Left kidney (tissue), 8 donors: ENCODE measurements at places on chromosomes 3 and 15. TPM values are rescaled to one million over a fixed set of nuclear protein-coding genes. Genes with fewer than 3 reads are reported as not detected.

- no peak for DNase-seq
These were observed 286.6 kb downstream of the WDR72 start for GRCh38 chr15:53472883-53473282.

MESP1 gene
- 0.52 TPM for polyA plus RNA-seq

- DNase-seq, result no peak
These were observed 560.8 kb upstream of the RGMA start for GRCh38 chr15:93649691-93650235.

TADA3 gene
- 64.1 TPM for polyA plus RNA-seq

ACOX2 gene
- polyA plus RNA-seq, result 38.6 TPM

DNA sequence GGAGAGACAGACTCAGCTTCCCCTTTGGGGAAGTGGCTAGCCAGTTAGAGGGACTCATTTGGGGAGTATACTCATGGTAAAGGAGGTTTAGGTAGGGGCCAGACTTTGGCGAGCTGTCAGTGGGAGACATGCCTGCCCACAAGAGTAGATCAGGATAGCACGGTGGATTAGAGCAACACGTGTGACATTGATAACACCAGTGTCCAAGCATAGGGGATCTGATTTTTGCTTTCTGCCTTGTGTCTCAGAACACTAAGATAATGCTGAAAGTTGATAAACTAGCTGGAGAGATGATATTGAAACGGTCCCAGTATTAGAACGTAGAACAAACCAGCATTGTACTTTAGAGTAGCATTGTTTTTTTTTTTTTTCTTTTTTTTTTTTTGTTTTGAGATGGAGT, 25.9 kb downstream of the MAP6D1 start:
- DNase-seq, result no peak

ISL2 gene
- not detected for polyA plus RNA-seq

DNA sequence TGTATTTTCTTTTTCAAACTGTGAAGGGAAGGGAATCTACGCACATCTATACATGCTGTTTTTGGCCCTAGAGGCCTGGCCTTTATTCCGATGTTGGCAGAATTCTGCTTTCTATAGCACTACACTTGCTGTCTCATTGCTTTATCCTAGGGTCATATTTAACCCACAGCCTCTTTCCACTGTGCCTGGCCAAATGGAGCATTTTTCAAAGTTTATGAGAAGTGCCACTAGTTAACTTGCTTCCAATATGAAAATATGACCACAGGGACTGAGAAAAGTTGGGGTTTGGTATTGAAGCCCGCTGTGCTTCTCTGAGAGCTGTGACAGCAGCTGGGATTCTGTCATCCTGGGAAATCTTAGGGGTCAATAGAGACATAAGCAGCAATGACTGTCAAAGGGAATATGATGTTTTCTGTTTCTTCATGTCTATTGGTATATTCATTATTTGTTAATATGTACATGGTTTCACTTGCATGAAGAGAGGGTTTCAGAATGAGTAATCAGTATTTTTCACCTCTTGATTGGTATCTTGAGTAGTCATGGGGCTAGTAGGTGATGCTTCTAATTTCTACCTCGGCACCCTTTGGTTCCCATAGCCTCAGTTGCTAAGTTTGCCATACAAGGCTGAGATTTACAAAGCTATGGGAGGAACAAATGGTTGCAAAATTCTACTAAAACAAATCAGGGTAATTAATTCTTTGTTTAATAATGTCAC, 275.8 kb upstream of the RBMS3 start:
- no peak for DNase-seq

DNA sequence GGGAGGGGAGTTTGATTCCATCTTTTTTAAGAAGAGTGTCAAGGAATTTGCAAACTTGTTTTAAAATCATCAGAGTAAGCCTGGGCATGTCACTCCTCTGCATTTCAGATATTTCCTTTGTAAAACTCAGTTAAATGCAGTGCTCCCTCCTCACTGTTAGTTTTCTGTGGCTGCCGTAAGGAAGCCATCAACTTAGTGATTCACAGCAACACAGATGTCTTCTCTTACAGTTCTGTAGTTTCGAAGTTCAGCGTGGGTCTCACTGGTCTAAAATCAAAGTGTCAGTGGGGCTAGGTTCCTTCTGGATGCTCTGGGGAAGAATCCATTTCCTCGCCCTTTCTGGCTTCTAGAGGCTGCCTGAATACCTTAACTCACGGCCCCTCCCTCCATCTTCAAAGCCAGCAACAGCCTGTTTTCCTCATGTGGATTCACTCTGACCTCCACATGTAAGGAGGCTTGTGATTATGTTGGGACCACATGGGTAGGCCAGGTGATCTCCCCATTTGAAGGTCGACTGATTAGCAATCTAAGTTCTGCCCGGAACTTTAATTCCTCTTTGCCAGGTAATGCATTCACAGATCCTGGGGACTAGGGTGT, 12.4 kb downstream of the ISG20 start:
- DNase-seq, result no peak

- no peak for DNase-seq
These were observed 572.2 kb downstream of the GRM7 start for GRCh38 chr3:7433073-7433472.

GRCh38 chr3:45537970-45538640, 56.4 kb upstream of the LIMD1 start:
- DNase-seq, result no peak

GOLGA8G gene
- 0.08 TPM for polyA plus RNA-seq

GRCh38 chr3:123314359-123315270, 112.9 kb downstream of the SEC22A start:
- DNase-seq, result no peak

TM4SF4 gene
- 1.9 TPM for polyA plus RNA-seq

- DNase-seq, result no peak
These were observed 60.4 kb downstream of the RYR3 start for GRCh38 chr15:33371159-33371558.

DNA sequence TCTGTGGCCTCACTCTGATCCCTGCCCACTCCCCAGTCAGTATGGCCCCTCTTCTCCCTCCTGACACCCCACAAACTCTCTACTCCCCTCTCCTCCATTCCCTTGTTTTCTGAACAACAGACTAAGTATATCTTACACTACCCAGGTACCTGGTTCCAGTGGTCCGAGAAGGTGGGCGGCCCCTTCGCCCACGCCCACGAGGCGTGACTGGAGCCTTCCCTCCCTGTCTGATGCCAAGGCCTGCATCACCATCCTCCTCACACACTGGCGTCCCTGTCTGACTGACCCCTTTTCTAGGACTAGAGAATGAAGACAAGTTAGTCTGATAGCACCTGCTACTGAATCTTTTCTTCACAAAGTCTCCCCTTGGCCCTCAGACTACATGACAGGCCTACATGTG, 50.0 kb downstream of the TUBGCP4 start:
- no peak for DNase-seq

DNA sequence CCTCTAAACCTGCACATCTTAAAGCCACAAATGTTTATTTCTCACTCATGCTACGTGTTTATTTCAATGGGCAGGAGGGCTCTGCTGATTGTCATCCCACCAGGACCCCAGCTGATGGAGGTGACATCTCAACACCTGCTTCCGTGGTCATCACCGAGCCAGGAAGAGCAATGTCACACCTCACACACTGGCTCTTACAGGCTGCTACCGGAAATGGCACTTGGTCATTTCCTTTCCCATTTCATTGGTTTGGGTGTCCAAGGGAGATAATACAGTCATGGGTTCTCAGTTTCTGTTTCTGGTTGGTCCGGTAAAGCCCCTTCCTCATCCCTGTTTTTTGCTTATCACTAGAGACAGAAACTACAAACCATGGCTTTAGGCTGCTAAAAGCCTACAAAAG, 41.9 kb downstream of the ABHD2 start:
- DNase-seq, result no peak

LYZL4 gene
- polyA plus RNA-seq, result not detected

GRCh38 chr3:61186030-61186429, 65.2 kb downstream of the FHIT start:
- DNase-seq, result no peak

- DNase-seq, result peak; percentile 18
These were observed 55.4 kb downstream of the EOMES start for GRCh38 chr3:27666708-27667107.

FILIP1L gene
- polyA plus RNA-seq, result 16.3 TPM

SUCNR1 gene
- 8.0 TPM for polyA plus RNA-seq

DNA sequence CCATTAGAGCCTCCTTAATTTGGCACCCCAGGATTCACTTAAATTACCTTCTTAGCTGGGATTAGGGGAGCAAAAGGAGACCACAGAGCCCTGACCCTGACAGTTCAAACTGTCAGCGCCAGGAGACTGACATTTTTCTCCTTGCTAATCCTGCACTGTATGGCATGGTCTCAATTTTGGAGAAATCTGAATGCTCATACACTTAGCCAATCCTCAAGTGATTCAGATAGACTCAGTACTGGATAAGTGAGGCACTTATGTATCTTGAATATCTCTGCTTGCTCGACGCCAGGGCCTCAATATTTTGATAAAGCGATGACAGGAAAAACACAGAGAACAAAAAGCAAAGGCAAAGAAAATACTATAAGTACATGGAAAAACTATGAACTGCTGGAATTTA, 375.9 kb upstream of the WNT5A start:
- no peak for DNase-seq

CRTC3 gene
- 30.5 TPM for polyA plus RNA-seq

DNA sequence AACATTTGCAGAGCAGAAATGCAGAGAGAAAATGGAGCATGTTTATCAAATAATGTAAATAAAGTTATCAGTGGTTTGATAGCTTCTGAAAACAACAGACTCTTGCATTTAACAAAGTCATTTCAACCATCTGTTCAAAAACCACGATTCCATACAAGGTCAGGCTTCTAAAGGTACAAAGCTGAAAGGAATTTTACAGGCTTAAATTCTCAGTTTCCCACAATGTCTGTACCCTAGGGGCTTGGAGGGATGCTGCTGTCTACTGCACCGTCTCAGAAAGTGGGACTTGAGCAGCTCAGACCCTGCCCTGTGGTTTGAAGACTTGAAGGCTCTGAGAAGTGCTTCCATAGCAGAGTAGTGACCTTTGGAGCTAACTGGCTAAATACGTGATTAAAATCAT, 30.4 kb upstream of the TM4SF1 start:
- DNase-seq, result no peak

GRCh38 chr3:171622126-171622525, 161.9 kb upstream of the TNIK start:
- DNase-seq, result no peak

DNA sequence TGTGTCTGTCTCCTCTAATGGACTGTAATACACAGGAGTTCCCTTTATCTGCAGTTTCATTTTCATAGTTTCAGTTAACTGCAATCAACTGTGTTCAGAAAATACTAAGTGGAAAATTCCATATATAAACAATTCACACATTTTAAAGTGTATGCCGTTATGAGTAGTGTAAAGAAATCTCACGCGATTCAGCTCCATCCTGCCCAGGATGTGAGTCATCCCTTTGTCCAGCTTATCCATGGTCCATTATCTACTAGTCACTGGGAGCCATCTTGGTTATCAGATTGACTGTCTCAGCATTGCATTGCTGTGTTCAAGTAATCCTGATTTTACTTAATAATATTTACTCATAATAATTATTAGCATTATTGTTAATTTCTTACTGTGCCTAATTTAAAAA, 14.5 kb downstream of the ZPLD1 start:
- DNase-seq, result no peak

- no peak for DNase-seq
These were observed 41.5 kb downstream of the PPCDC start for GRCh38 chr15:75064846-75065245.

DNA sequence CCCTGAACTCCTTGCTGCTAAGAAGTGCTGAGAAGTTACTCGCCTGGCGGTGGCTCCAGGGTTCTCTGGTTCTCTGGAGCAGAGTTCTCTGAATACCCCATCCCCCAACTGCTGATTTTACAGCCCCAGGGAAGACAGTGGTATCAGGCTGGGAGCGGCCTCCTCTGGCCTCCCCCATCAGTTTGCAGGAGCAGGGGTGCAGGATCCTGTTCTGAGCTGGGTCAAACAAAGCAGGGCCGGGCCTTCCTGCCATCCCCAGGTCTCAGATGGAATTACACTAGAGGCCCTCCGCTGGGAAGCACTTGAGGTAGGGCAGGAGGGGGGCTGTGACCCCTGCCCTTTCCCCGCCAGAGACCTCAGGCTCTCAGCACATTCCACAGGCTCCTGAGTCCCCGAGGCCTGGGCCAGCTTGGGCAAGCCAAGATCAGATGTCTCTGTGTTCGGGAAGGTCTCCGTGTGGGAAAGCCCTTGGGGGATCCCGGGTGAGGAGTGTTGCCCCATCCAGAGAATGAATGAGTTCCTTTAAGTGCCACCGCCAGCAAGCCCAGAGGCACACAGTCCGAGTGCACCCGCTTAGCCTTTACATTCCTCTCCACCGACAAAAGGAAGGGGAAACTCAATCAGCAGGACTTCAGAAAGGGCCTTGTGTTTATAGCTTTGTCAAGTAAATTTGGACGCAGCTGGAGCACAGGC, 149.9 kb downstream of the LRRK1 start:
- DNase-seq, result no peak

DNA sequence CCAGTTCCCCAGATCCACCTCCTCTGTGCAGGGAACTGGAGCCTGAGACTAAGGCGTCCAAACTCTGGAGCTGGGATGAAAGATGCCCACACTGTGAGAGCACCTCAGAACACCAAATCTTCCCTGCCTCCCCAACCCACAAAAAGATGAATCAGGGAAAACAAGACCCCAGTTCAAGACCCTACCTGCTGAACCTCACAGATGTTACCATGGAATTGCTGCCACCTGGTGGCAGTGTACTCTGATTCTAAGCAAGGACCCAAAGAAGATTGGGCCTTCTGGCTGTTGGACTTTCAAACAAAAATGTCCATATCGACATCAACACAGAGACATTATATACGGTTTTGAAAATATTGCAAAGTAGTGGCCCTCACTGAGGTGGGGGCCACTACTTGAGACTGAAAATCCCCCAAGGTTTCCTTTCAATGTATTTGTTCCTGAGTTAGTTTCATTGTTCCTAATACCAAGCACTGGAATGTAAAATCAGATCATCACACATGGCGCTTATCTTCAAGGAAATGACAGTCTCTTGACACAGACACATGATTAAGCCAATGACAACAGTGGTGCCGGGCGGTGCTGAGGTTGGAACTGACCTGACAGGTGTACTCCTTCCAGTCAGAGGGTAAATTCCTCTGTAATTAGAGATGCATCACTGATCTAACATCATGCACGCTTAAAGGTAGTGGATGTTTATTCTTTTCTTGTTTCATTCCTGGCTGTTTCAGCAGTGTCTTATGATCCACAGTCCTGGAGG, 67.6 kb downstream of the SLC6A11 start:
- no peak for DNase-seq

DNA sequence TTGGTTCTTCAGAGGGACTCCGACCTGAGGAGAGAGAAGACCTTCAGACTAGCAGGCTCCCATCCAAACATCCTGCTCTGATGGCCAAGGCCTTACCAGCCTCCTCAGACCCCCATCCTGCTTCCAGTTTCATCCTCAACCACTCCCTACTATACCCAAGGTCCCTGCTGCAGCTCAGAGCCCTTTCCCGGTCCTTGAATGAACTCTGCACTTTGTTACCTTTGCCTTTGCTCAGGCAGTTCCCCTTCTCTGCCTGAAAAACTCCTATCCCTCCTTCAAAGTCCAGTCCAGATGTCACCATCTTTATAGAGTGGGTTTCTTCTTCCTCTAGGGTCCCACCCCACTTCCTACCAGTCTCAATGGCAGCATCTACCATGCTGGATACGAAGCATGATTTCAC, 13.1 kb downstream of the EFCAB12 start:
- no peak for DNase-seq
